Cardiac ventricle fibroblast (primary cell): ENCODE measurements at places on chromosomes 2 and 18. TPM values are rescaled to one million over a fixed set of nuclear protein-coding genes. Genes with fewer than 3 reads are reported as not detected.

LYPD6B gene
- total RNA-seq = not detected in 2 replicates

BCL11A gene
- total RNA-seq = 0.05 TPM in 1 of 2 replicates, not detected in the other

ARHGAP25 gene
- total RNA-seq = 2.5 and 3.2 TPM in 2 replicates

SCN9A gene
- total RNA-seq = 0.68 and 0.87 TPM in 2 replicates

ZBTB14 gene
- 4.6 and 8.7 TPM in 2 replicates for total RNA-seq

KCNS3 gene
- total RNA-seq = 0.34 TPM in 1 of 2 replicates, not detected in the other

UGT1A9 gene
- not detected in 2 replicates for total RNA-seq

C2orf80 gene
- total RNA-seq = not detected in 2 replicates

ZNF385B gene
- 0.19 and 0.49 TPM in 2 replicates for total RNA-seq

SLC4A5 gene
- 0.34 and 1.7 TPM in 2 replicates for total RNA-seq

SCG2 gene
- 25.9 and 26.6 TPM in 2 replicates for total RNA-seq

DAPL1 gene
- not detected in 2 replicates for total RNA-seq

CIB4 gene
- total RNA-seq = not detected in 2 replicates

POTEJ gene
- not detected in 2 replicates for total RNA-seq

SLC39A10 gene
- 20.1 and 20.3 TPM in 2 replicates for total RNA-seq

AGBL5 gene
- 10.2 and 12.7 TPM in 2 replicates for total RNA-seq

CD8B2 gene
- total RNA-seq = not detected in 2 replicates

ANKRD53 gene
- 0.39 and 1.5 TPM in 2 replicates for total RNA-seq

LRRC30 gene
- not detected in 2 replicates for total RNA-seq

TMEM150A gene
- total RNA-seq = 13.6 and 19.7 TPM in 2 replicates

REG3G gene
- total RNA-seq = not detected in 2 replicates

MROH2A gene
- not detected in 2 replicates for total RNA-seq

AQP12B gene
- not detected in 2 replicates for total RNA-seq

ERICH2 gene
- total RNA-seq = not detected in 2 replicates

TOGARAM2 gene
- total RNA-seq = 0.94 and 1.9 TPM in 2 replicates

CENPA gene
- total RNA-seq = 0.87 and 1.9 TPM in 2 replicates

WNT10A gene
- total RNA-seq = not detected in 2 replicates

AFF3 gene
- total RNA-seq = 0.05 and 0.19 TPM in 2 replicates

RIT2 gene
- total RNA-seq = not detected in 2 replicates

PIK3C3 gene
- total RNA-seq = 41.0 and 44.7 TPM in 2 replicates

CRIM1 gene
- 62.3 and 68.2 TPM in 2 replicates for total RNA-seq

GRP gene
- total RNA-seq = not detected in 2 replicates

GBX2 gene
- total RNA-seq = not detected in 2 replicates

TYW5 gene
- 1.8 and 3.4 TPM in 2 replicates for total RNA-seq

LRRTM4 gene
- not detected in 2 replicates for total RNA-seq

RBKS gene
- 0.75 and 1.3 TPM in 2 replicates for total RNA-seq

ELOA2 gene
- not detected in 2 replicates for total RNA-seq

ABCG8 gene
- not detected in 2 replicates for total RNA-seq

INPP5D gene
- total RNA-seq = 0.10 and 0.94 TPM in 2 replicates

CNGA3 gene
- total RNA-seq = not detected in 2 replicates

BMP10 gene
- total RNA-seq = not detected in 2 replicates

PELI1 gene
- 5.7 and 6.4 TPM in 2 replicates for total RNA-seq

NOL4 gene
- not detected in 2 replicates for total RNA-seq

SKOR2 gene
- total RNA-seq = not detected in 2 replicates
